ENCODE measurements at places on chromosomes 16 and 17.
A peak's percentile ranks its signal among the peaks of the same experiment; 100 is the strongest.

GRCh38 chr17:6425407-6425806, 9.5 kb downstream of the AIPL1 start:
- DNase-seq, result no peak

- no peak for DNase-seq
These were observed 555 bp downstream of the HDAC5 start for GRCh38 chr17:44122816-44123355.

DNA sequence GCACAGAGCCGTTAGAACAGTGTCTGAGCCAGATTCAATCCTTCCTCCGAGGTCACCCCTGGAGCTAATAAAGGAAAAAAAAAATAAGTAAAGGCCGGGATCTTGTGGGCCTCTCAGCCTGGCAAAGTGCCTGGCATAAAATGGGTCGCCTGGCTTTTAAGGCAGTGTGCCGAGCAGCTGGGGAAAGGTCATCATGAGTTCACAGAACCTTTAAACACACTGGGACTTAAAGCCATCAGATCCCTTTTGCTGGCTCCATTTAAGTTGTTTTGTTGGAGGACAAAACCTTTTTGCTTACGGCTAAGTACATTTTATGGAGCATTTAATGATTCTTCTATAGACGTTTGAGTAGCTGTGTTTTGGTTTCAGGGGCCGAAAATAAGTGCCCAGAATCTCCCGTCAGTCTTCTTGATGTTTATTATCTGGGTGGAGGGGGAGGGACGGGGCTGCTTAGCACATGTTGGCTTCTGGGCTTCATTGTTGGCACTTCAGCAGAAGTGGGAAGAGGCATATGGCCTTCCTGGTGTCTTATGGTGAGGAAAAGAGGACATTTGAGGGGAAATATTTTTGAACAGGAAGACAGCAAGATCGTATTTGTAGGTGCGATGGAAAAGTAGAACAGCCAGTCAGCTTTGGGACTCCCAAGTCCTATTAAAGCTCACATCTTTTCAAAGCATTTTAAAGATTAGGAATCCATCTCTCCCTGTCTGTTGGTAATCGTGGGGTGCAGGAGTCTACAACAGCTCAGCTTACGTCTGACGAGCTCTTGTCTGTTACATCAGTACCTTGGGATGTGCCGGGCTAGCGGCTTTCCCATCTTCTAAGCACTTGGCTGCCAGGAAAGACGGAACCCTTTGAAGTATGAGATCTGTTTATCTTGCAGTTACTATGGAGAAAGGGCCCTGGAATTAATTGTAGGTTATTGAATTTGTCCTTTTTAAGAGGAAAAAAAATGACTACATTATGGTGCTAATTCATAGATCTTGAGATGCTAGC, 31.1 kb downstream of the RBFOX1 start:
- no peak for DNase-seq

DNA sequence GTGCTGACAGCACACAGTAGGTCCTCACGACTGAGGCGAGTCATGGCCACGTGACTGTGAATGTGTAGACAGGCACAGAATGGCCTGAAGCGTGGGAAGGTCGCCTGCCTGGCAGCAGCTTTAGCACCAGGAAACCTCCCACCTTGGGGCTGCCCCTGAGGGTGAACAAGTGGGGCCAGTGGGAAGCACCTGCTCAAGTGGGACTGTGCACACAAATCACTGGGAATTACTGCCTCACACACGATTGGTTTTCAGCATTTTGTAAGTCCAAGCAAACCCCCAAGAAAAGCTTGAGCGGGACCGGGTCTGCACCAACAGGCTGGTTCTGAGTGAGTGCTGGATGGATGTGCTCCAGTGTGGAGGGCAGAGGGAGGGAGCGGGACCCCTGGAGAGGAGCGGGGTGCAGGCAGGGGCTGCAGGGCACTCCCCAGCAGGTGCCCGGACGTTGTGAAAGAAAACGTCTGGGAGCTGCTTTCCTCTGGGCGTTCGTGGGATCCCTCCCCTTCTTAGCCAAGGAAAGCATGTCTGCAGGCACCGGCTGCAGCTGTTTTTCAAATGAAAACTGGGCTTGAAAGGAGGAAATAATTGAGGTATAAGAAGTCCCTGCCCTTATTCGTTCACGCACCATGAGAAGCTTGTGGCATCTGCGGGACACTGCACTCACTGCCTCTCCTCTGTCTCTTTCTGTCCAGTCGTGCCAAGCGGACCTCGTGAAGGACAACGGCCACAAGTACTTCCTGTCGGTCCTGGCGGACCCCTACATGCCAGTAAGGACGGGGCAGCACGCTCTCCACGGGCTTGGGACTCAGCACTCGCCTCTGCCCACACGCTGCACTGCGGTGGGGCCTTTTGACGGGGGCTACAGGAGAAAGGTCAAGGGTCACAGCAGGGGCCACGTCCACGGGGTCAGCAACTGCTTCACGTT, 111.7 kb upstream of the CHMP6 start:
- no peak for DNase-seq

DNA sequence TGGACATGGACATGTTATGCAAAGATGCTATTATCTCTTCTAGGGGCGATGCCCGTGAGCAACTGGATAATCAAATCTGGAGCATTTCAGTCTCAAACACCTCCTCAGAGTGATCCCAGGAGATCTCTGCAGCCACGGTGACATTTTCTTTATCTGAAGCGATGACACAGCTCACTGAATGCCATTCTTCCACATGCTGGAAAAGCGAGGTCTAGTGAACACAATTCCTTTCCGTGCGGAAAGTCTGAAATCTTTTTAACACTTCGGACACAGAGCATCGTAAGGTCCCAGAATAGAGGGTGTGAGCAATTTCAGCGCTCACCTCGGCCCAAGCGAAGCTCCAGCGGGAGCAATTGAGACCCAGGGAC, 531 bp upstream of the HASPIN start:
- DNase-seq, result no peak

GRCh38 chr16:89765292-89765830, 44.0 kb downstream of the ZNF276 start:
- DNase-seq, result no peak

DNA sequence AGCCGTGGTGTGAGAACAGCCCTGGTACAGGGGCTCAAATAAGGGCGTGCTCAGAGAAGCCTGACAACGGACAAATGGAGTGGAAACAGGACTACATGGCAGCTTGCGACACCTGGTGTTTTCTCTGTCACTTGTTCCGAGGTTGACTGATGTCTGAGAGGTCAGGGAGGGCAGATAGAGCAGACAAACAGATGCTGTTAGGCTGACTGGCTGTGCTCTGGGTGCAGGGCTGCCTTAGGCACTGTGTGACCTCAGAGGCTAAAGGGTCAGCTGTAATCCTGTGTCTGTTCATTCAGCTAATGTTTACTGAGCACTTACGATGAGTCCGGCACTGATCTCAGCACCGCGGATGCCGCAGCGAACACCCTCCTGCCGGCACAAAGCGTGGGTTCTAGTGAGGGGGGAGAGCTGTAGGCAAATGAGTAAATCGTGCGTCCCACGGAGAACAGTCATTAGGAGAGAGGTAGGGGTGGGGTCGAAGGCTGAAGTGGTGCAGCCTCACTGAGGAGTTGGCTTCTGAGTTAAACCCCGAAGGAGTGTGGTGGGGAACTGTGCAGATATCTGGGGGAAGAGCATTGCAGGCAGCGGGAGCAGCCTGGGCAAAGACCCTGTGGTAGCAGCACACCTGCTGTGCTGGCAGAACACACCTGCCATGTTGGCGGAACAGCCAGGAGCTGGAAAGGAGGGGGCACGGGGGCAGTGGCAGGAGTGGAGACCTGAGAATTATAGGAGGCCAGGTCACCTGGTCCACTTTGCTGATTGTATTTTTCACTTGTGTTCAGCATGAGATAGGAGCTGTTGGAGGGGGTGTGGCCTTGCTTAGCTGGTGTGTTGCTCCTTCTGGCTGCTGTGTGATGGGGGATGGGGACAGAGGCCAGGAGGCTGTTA, 35.0 kb downstream of the GPT2 start:
- DNase-seq, result no peak

- DNase-seq, result no peak
These were observed 38.4 kb downstream of the ZCCHC14 start for GRCh38 chr16:87454391-87454790.

- peak; percentile 69 for DNase-seq
These were observed 837 bp downstream of the LRRC59 start for GRCh38 chr17:50396261-50397110.
